T-helper 1 cell treated with Interleukin-12 subunit alpha and Interleukin-12 subunit beta and Interleukin-4 antibody, amounts not matched to agents 30 ng/mL and 1 ng/mL, for 36 hours (primary cell): ENCODE measurements at places on chromosomes 2 and 18. TPM values are rescaled to one million over a fixed set of nuclear protein-coding genes. Genes with fewer than 3 reads are reported as not detected.

The PFN4 gene
- total RNA-seq, result 0.29 TPM in 1 of 2 replicates, not detected in the other

The CXCR4 gene
- total RNA-seq, result 247 and 248 TPM in 2 replicates

The ST3GAL5 gene
- total RNA-seq, result 54.7 and 56.7 TPM in 2 replicates

The TRPM8 gene
- not detected in 2 replicates for total RNA-seq

The NGEF gene
- total RNA-seq, result not detected in 2 replicates

The TFPI gene
- 0.41 TPM in 1 of 2 replicates, not detected in the other for total RNA-seq

The COBLL1 gene
- not detected in 2 replicates for total RNA-seq

The NLRC4 gene
- 0.07 and 0.12 TPM in 2 replicates for total RNA-seq

The GKN2 gene
- not detected in 2 replicates for total RNA-seq

The VWA3B gene
- not detected in 2 replicates for total RNA-seq

The ZNF396 gene
- 0.54 and 0.66 TPM in 2 replicates for total RNA-seq

The ABCG8 gene
- not detected in 2 replicates for total RNA-seq

The CHST9 gene
- not detected in 2 replicates for total RNA-seq

The ATP8B1 gene
- not detected in 2 replicates for total RNA-seq

The MC5R gene
- total RNA-seq, result 0.15 TPM in 1 of 2 replicates, not detected in the other

The VSNL1 gene
- not detected in 2 replicates for total RNA-seq

The COLEC11 gene
- not detected in 2 replicates for total RNA-seq

The GCG gene
- total RNA-seq, result not detected in 2 replicates

The HOXD12 gene
- not detected in 2 replicates for total RNA-seq

The POTEE gene
- 1.6 and 2.0 TPM in 2 replicates for total RNA-seq

The KCNG2 gene
- total RNA-seq, result not detected in 2 replicates

The IL36A gene
- total RNA-seq, result 0.32 and 0.49 TPM in 2 replicates

The ASXL3 gene
- not detected in 2 replicates for total RNA-seq

The GYPC gene
- total RNA-seq, result 113 and 120 TPM in 2 replicates

The EPAS1 gene
- 17.1 and 17.7 TPM in 2 replicates for total RNA-seq

The CD207 gene
- total RNA-seq, result not detected in 2 replicates

The CYP27C1 gene
- not detected in 2 replicates for total RNA-seq

The CENPO gene
- 39.3 and 41.9 TPM in 2 replicates for total RNA-seq

The LIPG gene
- total RNA-seq, result not detected in 2 replicates

The KYNU gene
- not detected in 2 replicates for total RNA-seq

The LINC00305 gene
- total RNA-seq, result not detected in 2 replicates

The ABCB11 gene
- 0.05 TPM in 1 of 2 replicates, not detected in the other for total RNA-seq

The ZFAND2B gene
- total RNA-seq, result 44.2 and 56.1 TPM in 2 replicates

The MSGN1 gene
- total RNA-seq, result not detected in 2 replicates

The SPEG gene
- total RNA-seq, result 0.05 and 0.39 TPM in 2 replicates

The UBE2F gene
- 76.0 and 79.1 TPM in 2 replicates for total RNA-seq

The C18orf54 gene
- 10.5 and 11.7 TPM in 2 replicates for total RNA-seq

The SLC9A4 gene
- 0.15 and 0.20 TPM in 2 replicates for total RNA-seq

The CFAP65 gene
- total RNA-seq, result not detected in 2 replicates

The MBOAT2 gene
- total RNA-seq, result 3.4 and 4.7 TPM in 2 replicates

The BOLL gene
- not detected in 2 replicates for total RNA-seq

The PLEKHH2 gene
- 0.05 and 0.10 TPM in 2 replicates for total RNA-seq
